Left colon (tissue), 2 donors: ENCODE measurements at places on chromosomes 3 and 15. TPM values are rescaled to one million over a fixed set of nuclear protein-coding genes. Genes with fewer than 3 reads are reported as not detected.

- DNase-seq = no peak
Observed at GRCh38 chr3:135154186-135154585, 359.1 kb downstream of the EPHB1 start.

- no peak for DNase-seq
Observed at GRCh38 chr15:74783072-74783807, 1.4 kb downstream of the CSK start.

DNA sequence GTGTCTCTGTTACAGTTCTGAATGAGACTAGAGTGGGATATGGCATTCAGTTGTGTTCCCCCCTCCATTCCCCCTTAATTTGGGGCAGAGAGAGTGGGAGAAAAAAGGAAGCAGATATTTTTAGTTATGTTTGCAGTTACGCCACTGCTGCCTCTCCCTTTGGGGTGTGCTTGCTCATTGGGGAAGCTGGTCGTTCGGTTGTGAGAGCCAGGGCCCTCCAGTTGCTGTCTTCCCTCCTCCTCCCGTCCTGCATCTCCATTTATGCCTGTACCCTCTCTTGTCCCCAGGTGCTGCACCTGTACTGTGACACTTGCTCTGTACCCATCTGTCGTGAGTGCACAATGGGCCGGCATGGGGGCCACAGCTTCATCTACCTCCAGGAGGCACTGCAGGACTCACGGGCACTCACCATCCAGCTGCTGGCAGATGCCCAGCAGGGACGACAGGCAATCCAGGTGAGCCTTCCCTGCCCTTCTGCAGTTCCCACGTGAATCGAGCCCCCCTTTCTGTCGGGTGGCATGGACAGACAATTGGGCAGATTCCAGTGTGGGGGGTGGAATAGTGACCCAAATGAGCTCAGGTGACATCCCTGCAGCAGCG is 55.8 kb downstream of the TRIM71 start:
- no peak for DNase-seq

DNA sequence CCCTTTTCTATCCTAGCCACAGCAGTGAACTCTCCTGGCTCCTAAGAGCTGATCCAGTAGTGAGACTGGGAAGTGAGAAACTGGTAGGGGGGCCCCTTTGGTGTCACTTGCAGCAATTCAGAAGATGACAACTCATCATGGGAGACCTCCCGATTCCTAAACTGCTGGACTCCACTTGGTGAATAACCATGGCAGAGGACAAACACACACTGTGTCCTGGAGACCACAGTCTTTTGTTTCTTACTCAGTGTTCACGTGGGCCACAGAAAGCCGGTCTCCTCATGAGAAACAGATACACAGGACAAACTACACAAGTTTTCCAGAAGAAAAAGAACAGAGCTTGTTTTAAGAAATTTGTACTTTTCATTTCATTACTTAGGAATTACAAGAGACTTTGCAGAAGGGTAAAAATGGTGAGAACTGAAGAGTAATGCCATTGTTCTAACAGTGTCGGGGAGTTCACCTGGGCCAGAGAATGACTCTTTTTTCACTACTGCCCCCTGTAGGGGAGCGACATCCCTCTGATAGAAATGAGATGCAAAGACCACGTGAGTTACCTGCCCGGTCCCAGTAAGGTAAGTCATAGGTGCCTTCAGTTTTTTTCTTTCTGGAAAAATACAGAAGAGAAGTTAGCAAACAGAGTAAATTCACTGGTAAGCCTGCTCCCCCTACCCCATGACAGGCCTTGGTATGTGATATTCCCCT is 38.1 kb downstream of the ST3GAL6 start:
- DNase-seq = no peak

DNA sequence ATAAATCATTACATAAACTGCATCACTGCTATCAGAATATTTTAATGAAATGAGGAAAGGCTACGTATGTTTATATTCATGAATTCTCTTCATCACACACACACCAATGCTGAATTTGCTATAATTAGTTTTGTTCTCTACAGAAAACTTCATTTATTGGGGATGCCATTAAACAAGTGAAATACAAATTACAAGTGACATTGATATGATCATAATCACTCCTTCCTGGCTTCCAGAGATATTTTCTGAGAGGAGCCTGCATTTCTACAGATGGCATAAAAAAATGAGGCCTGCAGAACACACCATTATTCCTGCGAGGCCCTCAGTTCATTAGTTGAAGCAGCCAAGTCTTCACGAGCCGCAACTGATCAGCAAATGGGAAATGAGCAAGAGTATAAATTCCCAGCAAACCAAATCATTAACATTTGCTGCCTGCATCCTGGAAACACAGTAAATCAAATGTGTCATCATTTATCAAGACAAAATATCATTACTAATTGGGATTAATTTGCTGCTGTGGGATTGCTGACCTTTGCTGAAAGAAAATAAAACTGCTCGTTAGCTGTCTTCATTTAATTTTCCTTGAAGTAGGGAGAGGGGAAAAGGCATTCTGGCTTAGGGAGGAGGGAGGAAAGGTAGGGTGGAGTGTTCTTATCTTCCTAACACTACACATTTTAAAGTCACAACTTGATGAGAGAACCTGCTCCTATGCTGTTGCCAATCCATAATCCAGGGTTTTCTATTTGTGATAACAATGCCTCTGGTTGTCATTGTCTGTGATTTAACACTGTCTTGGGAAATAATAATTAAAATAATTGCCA is 921.9 kb downstream of the SQOR start:
- DNase-seq = no peak

DNA sequence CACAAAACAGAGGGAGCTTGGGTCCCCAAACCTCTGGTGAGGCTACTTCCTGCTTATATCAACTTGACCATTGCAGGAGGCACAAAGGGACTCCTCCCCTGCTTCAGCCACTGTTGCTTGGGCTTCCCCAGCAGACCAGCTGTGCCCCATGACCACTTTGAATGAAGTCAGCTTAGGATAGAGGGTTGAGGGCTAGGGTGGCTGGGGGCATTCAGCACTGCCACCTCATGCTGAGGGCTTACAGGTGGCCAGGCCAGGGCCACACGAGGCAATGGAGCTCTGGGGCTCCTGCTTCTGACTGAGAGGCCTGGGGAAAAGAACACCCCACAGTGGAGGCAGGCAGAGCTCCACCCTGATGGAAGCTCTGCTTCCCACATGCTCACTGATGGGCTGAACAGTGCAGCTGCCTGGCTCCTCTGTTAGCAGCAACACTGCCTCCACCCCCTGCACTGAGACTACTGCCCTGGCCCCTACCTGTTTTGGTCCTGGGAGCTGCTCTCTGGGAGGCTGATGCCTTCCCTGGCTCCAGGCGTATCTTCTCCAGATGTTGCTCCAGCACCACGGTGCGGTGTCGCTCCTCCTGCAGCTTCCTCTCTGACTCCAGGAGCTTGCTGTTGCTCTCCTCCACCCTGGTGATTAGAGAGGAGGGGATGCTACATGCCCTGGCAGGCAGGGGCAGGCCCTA is 10.2 kb upstream of the HHATL start:
- DNase-seq = no peak

DNA sequence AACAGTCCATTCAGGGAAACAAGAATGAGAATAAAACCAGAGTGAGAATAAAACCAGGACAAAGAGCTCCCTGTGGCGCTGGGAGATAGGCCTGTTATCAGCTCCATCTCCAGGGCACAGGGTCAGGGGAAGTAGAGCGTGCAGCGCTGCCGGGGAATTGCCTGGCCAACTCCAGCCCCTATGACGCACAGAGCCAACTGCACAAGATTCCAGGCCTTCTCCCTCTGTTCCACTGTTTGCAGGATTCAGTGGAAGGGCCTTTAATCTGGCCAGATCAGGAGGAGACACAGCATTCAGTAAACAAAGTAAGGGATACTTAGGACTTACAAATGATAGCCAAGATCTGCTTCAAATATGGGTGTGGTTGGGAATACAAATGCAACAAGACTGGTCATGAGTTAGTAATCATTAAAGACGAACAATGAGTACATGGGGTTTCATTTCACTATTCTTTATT is 49.4 kb downstream of the ITGB5 start:
- peak; percentile 64 for DNase-seq

GRCh38 chr15:94026458-94027304 is 204.7 kb upstream of the MCTP2 start:
- no peak for DNase-seq

DNA sequence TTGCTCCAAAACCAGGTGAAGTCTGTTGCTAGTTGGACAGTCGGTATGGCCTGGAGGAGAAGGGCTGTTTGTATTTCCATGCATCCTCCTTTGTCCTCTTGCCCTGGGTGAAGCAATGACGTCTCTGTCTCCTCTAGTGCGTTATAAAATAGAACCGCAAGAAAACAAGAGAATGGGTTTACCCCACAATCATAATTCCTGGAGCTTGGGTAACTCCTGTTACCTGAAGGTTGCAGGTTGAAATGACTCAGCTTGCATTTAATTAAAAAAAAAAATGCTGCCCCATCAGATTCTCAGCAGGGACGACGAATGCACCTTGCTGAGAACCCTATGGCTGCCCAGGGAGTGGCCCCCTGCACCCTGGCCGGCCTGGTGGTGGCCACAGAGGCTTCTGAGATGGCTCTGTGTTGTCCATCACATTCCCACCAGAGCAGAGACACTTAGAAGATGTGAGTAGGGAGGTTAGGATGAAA is 228.2 kb upstream of the BHLHE40 start:
- DNase-seq = no peak

- no peak for DNase-seq
Observed at GRCh38 chr3:156910022-156910421, 83.9 kb downstream of the LEKR1 start.

- no peak for DNase-seq
Observed at GRCh38 chr15:96564546-96564945, 234.0 kb downstream of the NR2F2 start.

- no peak for DNase-seq
Observed at GRCh38 chr3:150917951-150918350, 12.7 kb upstream of the MINDY4B start.

PIGZ gene
- 129 TPM for total RNA-seq

IL5RA gene
- total RNA-seq = 0.15 TPM

FANCD2OS gene
- total RNA-seq = not detected

PHLDB2 gene
- total RNA-seq = 28.7 TPM

CFAP44 gene
- 9.9 TPM for total RNA-seq

PCSK6 gene
- 66.2 TPM for total RNA-seq

DNAJA4 gene
- total RNA-seq = 36.7 TPM

RTP1 gene
- not detected for total RNA-seq

ECT2 gene
- 15.7 TPM for total RNA-seq

CMTM7 gene
- total RNA-seq = 5.8 TPM

CPNE9 gene
- total RNA-seq = not detected
